ENCODE measurements at places on chromosomes 2 and 18.

DNA sequence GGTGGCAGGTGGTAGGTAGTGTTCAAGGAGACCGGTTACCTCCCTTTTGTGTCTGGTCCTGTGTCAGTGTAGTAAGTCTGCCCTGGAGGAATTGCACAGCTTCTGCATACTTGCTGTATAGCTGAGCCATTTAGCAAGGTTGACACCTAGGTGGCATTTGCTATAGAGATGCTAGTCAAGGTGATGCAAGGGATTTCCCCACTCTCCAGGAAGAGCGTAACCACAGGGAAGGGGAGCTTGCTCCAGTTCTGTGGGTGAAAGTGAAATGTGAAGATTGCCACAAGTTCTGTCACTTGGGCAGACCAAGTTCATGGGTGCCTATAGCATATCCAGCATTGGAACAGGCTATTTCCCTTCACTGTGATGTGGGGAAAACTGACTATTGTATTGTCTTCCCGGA, 28.1 kb downstream of the NAT8 start:
- DNase-seq, result no peak

DNA sequence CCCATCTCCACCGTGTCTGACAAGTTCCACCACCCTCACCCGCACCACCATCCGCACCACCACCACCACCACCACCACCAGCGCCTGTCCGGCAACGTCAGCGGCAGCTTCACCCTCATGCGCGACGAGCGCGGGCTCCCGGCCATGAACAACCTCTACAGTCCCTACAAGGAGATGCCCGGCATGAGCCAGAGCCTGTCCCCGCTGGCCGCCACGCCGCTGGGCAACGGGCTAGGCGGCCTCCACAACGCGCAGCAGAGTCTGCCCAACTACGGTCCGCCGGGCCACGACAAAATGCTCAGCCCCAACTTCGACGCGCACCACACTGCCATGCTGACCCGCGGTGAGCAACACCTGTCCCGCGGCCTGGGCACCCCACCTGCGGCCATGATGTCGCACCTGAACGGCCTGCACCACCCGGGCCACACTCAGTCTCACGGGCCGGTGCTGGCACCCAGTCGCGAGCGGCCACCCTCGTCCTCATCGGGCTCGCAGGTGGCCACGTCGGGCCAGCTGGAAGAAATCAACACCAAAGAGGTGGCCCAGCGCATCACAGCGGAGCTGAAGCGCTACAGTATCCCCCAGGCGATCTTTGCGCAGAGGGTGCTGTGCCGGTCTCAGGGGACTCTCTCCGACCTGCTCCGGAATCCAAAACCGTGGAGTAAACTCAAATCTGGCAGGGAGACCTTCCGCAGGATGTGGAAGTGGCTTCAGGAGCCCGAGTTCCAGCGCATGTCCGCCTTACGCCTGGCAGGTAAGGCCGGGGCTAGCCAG, 1.2 kb downstream of the ONECUT2 start:
- DNase-seq, result no peak

DNA sequence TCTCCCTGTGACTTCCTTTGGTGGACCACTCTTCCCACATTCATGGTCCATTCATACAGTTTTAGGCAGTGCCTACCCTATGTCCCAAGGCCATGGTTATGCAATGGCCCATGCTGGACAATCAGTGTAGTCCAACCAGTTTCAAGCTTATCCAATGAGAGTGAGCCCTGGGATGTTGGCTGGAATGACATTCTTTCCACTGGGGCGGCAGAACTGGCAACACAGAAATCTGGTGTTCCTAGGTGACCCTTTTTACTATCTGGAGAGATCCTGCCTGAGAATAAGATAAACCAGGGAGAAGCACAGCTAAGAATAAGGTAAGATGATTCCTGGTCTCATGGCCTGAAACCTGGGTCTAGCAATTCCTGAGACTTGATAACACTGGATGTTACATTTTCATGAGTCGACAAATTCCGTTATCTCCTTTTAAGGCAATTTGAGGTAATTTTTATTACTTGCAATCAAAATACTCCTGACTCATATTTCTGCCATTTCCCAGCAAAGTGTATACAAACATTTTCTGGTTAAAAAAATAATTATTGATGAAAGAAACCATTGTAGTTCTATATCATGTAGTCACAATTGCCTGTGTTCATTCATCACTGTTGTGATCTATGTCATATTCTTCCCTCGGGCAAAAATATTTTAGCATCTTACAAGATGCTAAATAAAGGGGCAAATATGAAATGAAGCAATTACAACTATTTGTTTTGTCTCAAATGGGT, 271.5 kb upstream of the LYPD1 start:
- no peak for DNase-seq

DNA sequence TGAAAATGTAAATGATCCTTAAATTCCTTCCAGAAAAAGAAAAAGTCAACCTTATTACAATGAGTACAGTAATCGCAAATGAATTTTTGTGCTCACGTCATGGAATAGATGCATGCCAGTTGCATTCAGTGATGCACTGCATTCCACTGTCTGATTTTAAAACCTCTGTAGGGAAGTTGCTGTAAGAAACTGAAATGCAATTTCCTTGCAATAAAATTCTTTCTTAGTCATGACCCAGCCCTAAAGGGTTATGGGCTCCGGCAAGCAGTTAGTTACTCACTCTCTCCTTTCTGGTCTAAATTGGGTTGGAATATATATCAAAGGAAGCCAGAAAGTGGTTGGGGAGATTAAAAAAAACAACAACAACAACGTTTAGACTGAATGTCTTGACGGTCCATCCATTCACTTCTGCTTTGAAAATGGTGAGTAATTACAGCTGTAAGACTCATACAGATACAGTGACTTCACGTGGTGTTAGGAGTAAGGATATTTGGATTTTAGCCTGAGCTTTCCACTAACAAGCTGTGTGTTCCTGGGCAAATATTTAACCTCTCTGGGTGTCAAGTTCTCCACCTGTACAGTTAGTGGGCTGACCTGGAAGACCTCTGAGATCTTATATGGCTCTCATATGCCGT, 8.6 kb upstream of the RND3 start:
- no peak for DNase-seq

GRCh38 chr2:27390822-27391679, 10.5 kb upstream of the ZNF513 start:
- no peak for DNase-seq

GRCh38 chr2:56732946-56733345, 549.2 kb downstream of the CCDC85A start:
- no peak for DNase-seq

- DNase-seq, result no peak
Observed at GRCh38 chr2:109719871-109720270, 74.2 kb upstream of the RGPD5 start.

- no peak for DNase-seq
Observed at GRCh38 chr18:24846138-24846537, 385.7 kb downstream of the HRH4 start.

DNA sequence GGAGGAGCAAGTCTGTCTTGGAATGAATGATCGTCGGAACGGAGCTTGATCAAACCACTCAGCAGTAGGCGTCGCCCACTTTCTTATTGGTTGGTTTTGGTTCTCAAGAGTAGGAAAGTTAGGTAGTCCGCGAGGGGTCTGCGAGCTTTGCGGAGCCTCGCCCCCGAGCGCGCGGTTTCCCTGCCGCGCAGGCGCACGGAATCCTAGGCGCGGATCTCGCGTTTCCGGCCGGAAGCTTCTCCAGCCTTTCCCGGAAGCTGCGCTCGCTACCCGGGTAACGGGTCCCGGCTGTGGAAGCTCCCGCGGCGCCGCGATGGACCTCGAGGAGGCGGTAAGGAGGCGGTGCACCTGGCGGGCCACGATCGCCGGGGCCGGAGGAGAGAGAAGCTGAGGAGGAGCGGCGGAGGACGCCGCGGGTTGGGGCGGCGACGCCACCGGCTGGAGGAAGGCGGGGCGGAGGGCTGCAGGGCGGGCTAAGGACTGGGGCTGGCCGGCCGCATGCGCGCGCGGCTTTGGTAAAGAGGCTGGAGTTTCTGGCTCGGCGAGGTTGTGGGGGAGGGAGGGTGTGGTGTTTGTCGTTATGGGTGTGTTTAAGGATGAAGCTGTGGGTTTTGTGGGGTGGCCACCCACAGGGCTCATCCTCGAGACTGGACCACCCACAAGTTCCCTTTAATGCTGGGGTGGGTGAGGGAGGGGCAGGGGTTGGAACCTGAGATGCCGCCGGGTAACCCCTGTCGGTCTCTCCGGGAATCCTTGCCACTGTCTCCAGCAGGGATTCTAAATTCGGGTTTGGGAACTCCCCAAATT, at the start of gene TAF1B:
TSS of gene TAF1B (plus strand) at position 246 of the 807 bp plus-strand sequence. CDS start at position 314, 68 bp downstream.
- peak; percentile 89 for DNase-seq

DNA sequence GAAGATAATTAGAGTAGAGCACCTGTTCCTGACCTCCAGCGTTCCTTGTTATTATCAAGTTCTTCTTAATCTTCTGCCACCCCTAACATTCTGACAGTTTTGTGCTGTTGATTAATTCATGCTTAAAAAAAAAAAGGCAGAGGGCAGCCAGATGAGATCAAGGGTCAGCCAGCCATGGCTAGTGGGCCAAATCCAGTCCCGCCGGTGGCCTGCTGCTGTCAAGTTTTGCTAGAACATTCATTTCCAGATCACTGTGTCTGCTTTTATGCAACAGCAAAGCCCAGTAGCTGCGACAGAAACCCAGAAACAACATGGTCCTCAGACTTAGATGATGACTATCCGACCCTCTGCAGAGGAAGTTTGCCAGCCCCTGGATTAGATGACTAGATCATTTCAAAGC, 101.6 kb downstream of the RNF144A start:
- DNase-seq, result no peak

DNA sequence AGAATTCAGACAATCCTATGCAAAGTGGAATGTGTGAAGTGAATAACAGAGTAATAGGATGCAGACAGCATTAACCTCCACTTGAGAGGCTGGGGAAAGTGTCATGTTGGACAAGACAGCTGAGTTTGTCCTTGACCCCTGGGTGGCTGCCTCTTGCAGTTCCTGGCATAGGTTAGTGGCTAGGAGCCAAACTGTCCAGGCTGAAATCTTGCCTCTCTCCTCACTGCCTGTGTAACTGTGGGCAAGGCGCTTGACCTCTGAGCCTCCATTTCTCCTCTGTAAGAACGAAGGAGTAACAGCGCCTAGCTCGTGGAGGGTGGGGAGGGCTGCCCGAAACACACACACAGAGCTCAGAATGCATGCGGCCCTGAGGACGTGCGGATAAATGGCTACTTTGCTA, 34.8 kb upstream of the LDLRAD4 start:
- DNase-seq, result no peak

DNA sequence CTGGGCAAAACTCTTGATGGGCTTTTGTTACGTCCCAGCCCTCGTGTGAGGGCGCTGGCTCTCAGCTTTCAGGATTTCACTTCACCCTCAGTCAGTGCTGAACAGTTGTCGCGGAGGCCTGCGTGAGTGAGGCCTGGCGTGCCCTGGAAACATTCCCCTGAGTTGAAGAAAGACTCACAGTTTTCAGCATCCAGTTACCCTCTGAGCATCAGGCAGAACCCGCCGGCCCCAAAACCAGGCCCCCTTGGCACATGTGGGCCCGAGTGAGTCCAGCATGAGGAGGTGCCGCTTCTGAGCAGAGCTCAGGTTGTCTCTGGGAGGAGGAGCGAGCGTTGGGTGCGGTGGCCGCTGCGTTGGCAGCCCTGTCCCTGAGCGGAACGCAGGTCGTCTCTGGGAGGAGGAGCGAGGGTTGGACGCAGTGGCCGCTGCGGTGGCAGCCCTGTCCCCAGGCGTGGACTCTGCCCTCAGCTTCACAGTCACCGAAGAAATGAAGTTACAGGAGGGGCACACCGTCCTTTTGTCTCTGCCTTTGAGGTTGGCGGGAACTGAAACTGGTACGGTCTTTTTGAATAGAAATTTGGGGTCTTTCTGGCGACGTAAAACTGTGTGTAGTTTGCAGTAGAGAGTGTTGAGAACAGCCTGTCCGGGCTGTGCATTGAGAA, at the start of gene NEU4:
TSS of gene NEU4 (plus strand) at position 473 of the 662 bp plus-strand sequence. CDS start 5,292 bp downstream, outside the sequence.
- no peak for DNase-seq

Data from iPS DF 6.9 (cell line).